ENCODE measurements at places on chromosomes 7 and 10.

GRCh38 chr10:112981553-112981952 lies 31.5 kb downstream of the TCF7L2 start:
- DNase-seq, result no peak

DNA sequence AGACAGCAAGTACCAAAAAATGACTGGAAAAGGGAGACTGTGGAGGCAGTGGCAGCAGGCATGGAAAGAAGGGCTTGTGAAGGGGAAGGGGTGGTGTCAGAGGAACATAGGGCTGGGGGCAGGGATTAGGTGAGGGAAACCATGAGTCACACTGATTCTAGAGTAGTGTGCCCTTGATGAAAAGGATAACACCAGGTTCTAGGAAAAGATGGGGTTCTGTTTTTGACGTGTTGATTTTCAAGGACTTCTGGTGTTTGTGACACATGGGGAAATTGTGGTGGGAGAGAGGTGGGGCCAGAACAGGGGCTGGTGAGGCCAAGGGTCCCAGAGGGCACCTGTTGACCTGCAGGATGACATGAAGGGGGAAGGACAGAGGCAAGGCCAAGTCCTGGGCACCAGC lies 57.1 kb downstream of the FIGNL1 start:
- no peak for DNase-seq

DNA sequence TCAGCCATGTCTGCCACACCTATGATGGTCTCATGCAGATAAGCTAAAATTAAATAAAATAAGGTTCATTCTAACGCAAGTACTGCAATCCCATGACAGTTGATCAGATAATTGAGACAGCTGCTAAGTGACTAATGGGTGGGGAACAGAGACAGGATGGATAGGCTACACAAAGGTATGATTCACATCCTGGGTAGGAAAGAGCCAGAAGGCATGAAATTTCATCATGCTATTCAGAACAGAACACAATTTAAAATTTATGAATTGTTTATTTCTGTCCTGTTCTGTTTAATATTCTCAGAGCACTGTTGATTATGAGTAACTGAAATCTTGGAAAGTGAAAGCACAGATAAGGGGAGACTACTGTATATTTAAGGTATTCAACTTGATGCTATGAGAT lies 381.8 kb upstream of the SORCS1 start:
- peak; percentile 70 for DNase-seq

- DNase-seq, result no peak
These were observed 45.6 kb downstream of the FOXL3 start for GRCh38 chr7:335358-336148.

GRCh38 chr7:11026452-11027359 lies 53.0 kb downstream of the PHF14 start:
- DNase-seq, result peak; percentile 14

- peak; percentile 91 for DNase-seq
These were observed 125.1 kb downstream of the CDK14 start for GRCh38 chr7:90720984-90721760.

DNA sequence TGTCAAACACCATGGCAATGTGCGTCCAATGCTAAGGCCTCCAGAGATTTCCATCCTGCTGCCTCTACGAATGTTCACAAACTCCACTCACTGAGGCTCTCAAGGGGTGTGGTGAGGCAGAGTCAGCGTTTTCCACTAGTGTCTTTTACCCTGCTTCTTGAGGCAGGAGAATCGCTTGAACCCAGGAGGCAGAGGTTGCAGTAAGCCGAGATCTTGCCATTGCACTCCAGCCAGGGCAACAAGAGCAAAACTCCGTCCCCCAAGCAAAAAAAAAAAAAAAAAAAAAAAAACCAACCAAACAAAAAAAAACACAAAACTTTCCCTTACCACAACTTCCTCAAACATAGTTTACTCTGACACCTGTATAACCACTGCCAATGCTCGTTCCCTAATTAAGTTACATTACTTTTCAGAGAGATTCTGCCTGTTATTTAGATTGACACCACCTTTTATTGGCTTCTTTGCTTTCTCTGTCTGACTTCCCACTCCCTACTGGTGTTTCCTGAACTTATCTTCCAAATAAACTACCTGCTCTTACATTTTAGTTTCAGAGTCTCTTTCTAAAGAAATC lies 102.1 kb upstream of the ZNF746 start:
- DNase-seq, result no peak

DNA sequence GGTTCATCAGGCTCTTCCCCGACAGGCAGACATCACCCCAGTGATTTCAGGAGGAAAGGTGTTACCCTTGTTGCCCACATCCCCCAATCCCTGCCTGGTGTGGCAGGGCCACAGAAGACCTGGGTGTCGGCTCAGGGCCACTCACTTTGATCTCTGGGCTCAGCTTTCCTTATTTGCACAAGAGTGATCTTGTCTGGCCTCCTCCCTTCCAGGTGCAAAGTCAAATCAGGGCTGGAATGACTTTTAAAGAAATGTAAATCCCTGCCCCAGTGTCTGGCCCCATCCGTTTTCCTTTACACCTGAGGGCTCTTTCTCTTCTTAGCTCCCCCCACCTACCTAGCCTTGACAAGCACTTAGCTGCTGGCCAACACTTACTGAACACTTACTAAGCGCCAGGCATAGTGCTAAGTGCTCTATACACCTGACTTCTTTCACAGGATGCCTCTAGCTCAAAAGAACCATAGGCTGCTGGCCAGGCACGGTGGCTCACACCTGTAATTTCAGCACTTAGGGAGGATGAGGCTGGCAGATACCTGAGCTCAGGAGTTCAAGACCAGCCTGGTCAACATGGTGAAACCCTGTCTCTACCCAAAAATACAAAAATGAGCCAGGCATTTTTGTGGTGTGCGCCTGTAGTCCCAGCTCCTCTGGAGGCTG lies 979 bp upstream of the NODAL start:
- DNase-seq, result no peak

GRCh38 chr10:93147281-93147680 lies 73.6 kb downstream of the CYP26A1 start:
- DNase-seq, result no peak

All from fibroblast of upper back skin (primary cell).